Cortex of kidney (tissue), 1 donor: ENCODE measurements at places on chromosomes 16 and 17.

DNA sequence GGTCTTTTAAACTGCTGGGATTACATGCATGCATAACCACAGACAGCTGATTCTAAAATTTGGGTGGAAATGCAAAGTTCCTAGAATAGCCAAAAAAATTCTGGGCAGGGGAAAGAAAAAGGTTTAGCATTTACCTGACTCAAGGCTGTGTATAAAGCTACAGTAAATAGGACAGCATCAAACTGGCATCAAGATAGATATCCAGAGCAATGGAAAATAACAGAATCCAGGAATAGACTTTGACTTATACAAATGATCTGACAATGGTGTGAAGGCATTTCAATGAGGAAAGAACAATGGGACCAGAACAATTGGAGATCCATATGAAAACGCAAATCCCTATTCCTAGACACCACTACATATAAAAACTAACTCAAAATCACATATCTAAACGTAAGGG is 12.9 kb downstream of the ANKFY1 start:
- DNase-seq: no peak

GRCh38 chr16:87715231-87715630 is 50.6 kb downstream of the KLHDC4 start:
- DNase-seq: no peak

GRCh38 chr17:70190959-70191805 is 21.9 kb downstream of the KCNJ2 start:
- DNase-seq: no peak

- DNase-seq: no peak
Measured at GRCh38 chr17:79556271-79556670, 54.6 kb downstream of the RBFOX3 start.

DNA sequence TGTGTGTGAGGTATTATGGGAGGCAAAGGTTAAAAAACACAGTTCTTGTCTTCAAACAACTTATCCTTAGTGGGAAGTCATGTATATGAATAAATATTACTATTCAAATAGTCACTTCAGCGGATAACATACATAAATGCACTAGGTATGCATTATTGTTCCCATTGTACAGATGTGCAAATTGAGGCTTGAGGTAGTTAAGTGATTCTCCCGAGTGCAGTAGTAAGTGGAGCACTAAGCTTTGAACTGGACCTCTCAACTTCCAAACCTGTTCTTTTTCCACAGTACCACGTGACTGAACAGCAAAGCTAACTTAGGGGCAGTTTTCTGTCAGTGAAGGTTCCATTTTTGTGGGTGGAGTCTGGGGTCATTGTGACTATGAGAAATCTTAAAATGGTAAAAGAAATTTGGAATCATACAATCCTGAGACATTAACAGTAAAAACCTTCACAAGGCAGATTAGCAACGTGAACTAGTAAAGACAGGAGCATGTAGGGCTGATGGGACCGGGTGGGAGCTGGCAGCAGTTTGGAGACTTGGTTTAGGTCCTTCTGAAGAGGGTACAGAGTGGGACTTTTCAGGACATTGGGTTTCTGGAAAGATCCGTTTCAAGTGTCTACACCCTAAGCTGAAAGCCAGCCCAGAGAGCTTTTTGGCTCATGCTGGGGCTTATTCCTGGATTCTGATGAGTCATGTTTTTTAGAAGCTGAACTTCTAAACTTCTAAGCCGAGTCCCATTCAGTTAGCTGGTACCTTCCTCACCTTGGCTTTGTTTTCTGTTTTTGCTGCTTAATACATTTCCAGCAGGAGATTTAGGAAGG is 204.9 kb downstream of the PRKCA start:
- DNase-seq: no peak

DNA sequence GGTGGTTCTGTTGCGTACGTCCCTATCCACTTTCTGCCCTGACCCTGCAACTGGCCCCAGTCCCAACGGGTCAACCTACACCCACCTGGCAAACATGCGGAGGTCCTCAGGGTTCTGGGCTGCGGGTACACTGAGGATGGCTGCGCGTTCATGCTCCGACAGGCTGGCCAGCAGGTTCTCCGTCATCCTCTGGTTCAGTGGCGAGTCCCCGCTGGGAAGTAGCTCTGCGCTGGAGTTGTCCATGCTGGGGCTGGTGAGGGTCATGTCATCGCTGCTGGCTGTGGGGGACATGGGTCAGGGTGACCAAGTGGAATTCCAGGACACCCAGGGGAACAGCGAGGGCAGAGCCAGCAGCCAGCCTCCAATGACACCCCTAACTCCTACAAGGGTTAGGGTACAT is 10.6 kb downstream of the MPG start:
- no peak for DNase-seq

DNA sequence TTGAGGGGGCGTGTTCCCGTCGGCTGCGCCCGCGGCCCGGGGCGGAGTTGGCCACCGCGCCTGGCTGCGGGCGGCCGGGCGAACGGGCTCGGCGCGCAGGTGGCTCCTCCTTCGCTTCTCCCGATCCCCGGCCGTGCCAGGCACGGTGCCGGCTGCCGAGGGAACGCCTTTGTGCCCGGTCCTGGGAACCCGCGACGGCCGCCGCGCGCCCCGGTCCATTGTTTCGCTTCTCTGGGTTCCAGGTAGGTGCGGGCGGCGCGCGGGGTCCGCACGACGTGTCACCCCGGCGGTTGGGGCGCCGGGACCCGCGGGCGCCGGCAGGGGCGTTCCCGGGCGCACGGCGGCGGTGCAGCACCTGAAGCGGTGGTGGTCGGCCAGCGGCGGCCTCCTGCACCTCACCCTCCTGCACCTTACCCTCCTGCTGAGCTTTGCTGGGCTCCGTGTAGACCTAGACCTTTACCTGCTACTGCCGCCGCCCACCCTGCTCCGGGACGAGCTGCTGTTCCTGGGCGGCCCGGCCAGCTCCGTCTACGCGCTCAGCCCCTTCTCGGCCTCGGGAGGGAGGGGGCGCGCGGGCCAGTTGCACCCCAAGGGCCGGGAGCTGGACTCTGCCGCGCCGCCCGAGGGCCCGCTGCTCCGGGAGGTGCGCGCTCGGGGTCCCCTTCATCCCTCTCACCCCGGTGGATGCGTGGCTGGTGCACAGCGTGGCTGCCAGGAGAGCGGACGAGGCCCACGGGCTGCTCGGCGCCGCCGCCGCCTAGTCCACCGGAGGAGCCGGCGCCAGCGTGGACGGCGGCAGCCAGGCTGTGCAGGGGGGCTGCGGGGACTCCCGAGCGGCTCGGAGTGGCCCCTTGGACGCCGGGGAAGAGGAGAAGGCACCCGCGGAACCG is 99.9 kb downstream of the EFCAB13 start:
- no peak for DNase-seq

DNA sequence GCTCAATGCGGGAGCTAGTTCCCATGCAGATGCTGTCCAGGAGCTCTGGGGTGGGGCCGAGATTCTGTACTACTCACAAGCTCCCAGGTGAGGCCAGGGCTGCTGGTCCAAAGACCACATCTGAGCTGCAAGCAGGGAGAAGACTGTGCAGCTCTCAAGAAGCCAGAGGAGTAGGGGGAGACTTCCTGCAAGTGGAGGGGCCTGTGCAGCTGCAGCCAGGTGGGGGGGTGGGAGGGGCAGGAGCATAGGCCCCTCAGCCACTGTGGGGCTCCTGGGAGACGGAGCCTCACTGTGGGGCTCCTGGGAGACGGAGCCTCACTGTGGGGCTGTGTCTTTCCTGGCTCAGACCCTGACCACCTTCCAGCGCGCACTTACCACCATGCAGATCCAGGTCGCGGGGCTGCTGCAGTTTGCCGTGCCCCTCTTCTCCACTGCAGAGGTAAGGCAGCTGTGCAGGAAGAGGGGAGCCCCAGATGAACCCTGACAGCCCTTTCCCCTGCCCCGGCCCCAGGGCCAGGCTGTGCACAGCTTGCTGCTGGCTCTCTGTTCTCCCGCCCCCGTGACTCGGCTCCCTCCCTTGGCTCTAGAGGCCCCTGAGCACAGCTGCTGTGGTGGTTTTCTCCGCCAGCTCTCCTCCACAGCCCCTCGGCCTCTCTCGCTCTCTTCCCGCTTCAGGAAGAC is 24.3 kb upstream of the DNAI2 start:
- DNase-seq: no peak
